ENCODE measurements at places on chromosomes 1 and 21.

- DNase-seq: no peak
These were observed 10.6 kb downstream of the OR2W3 start for GRCh38 chr1:247905910-247906503.

DNA sequence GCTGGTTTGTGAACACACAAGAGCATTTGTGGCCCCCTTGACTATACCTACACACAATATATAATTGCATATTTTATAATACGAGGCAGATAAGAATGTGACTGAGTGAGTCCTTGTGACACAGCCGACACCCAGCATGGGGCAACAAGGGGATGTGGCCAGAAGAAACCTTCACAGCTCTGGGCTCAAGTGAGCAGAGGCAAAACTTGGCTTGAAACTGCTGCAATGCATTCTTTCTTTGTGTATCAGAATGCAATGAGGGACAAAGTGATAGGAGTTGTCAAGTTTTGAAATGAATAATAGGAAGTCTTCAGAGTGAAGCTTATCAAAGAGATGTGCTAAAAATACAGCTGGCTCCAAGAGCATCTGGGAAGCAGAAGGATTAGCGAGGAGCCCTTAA lies 124.0 kb upstream of the C8B start:
- DNase-seq: no peak

DNA sequence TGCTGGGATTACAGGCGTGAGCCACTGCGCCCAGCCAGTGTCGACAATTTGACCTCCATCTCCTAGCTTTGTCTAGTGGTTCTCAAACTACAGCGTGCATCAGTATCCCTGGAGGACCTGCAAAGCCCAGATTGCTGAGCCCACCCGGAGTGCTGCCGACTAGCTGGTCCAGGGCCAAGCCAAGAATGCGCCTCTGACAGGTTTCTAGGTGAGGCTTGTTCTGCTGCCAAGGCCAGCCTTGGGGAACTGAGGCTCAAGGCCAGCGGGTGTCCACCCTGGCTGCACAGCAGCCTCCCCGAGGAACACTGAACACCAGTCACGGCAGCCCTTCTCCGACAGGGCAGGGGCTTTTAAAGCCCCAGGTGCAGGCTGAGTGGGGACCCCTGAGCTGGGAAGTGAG lies 9.8 kb upstream of the PTTG1IP start:
- no peak for DNase-seq

DNA sequence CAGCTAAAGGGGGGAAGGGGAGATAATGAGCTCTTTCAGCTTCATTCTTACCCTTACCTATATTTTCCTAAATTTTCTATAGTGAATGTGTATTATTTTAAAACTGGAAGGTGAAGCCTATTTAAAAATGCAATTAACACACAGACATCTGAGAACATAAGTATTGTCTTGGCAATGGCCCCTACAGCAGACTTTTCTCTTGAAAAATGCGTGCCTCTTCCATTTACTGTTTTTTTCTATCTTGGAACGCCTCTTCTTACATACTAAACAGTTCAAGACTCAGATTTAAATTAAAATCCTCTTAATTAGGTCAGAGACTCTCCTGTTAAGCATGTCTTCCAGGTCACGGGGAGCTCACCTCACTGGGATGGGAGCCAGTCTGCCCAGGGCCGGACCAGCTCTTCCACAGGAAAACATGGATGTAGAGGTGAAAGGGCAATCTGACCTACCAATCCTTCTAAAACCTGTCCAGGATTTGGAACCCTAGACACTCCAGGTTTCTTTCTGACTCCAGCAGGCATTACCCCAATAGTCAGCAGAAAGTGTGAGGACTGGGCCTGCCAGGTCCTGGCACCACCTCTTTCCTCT lies 137.3 kb downstream of the ZNF281 start:
- DNase-seq: no peak

GRCh38 chr21:45973475-45974072 lies 8.0 kb upstream of the COL6A1 start:
- peak; percentile 66 for DNase-seq

GRCh38 chr1:165426745-165427144 lies 18.2 kb downstream of the RXRG start:
- no peak for DNase-seq

DNA sequence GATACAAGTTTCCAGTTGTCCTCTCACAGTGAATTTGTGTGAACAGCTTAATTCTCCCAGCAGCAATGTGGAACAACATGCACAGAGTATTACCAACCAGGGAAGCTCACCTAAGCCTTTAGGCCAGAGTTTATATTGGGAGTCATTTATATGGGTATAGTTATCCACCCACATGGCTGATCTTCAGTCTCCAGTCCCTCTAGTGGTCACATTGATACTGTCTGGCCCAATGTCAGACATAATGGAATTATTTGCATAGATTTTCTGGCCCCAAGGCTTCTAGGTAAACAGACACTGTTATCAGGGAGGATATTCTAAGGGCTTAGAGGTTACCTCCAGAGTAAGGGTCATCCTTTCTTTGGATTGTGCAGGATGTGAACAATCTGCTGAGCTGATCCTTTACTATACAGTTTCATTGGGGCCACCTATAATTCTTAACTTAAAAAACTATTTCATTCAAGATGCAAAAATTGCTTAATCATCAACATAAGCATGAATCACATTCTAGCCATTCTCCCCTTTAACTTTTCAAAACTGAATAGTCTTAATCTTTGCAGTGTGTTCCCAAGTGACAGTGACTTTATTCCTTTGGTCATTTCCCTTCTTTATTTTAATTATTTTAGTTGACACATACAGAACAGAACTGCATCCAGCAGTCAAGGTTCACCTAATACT lies 210.9 kb downstream of the LTN1 start:
- DNase-seq: no peak

GRCh38 chr1:204587621-204588020 lies 71.4 kb downstream of the MDM4 start:
- no peak for DNase-seq

- no peak for DNase-seq
These were observed 1.3 kb upstream of the PYGO2 start for GRCh38 chr1:154962795-154963330.

GRCh38 chr21:42746593-42747275 lies 93.3 kb downstream of the PDE9A start:
- DNase-seq: peak; percentile 6

- no peak for DNase-seq
These were observed 658.5 kb upstream of the ADGRL2 start for GRCh38 chr1:81142099-81142826.

DNA sequence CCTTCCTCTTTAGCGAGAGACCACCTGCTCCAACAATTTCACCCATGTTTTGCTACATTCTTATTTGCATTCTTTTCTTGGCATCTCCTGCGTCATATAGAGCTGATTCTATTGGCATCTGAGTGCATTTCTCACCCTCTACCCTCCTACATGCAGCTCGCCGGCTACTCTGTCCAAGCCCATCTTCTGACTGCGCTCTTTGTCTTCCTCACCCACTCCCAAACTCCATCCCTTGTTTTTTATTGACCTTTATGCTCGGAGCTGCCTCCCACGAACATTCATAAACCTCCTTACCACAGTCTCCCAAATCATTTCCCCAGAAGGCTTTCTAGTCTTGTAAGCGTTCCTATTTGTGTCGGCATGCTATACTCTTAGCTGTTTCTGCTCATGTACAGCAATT lies 33.6 kb upstream of the FMN2 start:
- no peak for DNase-seq

GRCh38 chr1:173865468-173866164 lies 2.2 kb downstream of the GAS5 start:
- DNase-seq: no peak

- DNase-seq: no peak
These were observed 9.1 kb upstream of the C21orf91 start for GRCh38 chr21:17828223-17828622.

DNA sequence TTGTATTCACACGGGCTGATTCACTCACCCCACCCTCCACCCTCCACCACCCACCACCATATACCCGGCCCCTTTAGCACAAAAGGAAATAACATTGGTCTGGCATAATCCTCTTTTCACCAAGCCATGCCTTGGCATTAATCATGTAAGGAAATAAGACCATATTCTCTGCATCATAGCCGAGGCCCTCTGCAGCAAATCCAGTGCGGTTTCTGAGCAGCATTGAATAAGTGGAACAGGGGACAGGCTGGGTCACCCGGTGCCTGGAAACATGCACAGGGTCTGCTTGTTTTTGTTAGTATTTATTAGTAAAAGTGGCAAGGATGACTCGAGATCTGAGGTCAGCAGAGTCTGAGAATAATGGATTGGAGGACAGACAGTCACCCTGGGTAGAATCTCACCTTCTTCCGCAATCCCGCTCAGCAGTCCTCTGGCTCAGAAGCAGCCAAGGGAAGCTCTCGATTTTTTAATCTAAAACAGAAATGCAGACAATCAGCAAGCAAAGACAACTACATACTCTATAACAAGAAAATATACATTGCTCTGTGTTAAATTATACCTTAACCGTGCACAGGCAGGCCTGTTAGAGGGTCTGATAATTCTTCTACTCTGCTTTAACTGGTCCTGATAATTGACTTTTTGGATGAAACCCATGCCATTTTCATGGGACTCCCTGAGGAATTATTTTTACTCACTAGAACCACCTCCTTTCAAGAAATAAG lies 52.4 kb upstream of the CDC42BPA start:
- DNase-seq: no peak

GRCh38 chr1:75203415-75204277 lies 69.5 kb downstream of the LHX8 start:
- DNase-seq: no peak

DNA sequence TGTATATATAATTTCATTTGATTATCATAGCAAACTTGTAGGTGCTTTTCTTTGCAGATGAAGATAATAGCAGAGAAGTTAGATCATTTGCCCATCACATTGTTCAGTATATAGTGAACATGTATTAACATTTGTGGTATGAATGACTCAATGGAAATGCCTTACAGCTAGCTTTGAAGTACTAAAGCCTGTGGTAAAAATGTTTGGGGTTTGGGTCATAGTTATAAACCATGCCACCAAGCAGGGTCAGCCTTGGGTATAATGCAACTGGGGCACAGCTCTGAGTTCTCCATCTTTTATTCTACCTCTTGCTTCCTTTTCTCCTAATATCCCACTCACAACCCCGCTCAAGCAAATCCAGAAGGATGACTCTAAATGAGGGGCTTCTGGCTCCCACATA lies 141.6 kb downstream of the KCNT2 start:
- DNase-seq: no peak

DNA sequence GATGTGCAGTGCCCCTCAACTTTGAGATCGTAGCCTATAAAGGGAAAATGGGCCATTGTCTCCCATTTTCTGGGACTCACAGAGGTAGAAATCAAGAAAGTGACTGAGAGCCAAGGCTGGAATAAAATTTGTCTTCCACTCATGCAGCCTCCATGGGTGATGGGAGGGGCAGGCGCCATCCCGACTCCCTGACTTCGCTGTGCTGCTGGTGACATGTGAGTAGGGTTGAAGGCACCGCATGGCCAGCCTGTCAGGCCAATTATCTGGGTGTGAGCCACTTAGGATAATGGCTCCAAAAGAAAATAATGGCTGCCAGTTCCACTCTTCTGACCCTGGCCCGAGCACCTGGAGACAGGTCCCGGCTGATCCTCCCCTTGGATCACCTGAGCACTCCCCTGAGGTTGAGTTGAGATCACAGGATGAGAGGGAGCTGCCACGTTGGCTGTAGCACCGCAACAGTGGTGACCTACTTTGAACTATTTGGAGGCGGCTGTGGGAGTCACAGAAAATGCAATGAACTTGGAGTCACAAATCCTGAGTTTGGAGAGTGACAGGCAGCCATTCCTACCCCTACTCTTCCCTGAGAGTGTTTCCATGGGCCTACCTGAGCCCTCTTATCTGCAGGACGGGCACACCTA lies 26.3 kb downstream of the CAPN9 start:
- no peak for DNase-seq

DNA sequence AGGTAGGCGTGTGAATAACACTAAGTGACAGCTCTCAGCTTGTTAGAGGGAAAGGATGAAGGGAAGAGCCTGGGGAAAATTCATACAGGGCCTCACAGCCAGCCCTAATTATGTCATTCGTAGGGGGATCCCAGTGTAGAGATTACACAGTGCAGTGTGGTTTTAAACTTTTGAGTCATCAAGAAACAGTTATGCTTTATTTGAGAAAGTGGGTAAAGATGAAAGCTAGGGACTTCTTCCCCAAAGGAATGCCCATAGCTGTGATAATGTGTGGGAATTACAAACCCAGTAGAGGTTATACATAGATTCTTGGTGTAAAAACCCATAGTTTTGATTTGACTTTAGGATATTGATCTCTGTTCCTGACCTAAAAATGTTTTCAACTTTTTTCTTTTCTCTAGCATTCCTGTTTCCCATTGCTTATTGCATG lies 1.9 kb downstream of the TTF2 start:
- no peak for DNase-seq

DNA sequence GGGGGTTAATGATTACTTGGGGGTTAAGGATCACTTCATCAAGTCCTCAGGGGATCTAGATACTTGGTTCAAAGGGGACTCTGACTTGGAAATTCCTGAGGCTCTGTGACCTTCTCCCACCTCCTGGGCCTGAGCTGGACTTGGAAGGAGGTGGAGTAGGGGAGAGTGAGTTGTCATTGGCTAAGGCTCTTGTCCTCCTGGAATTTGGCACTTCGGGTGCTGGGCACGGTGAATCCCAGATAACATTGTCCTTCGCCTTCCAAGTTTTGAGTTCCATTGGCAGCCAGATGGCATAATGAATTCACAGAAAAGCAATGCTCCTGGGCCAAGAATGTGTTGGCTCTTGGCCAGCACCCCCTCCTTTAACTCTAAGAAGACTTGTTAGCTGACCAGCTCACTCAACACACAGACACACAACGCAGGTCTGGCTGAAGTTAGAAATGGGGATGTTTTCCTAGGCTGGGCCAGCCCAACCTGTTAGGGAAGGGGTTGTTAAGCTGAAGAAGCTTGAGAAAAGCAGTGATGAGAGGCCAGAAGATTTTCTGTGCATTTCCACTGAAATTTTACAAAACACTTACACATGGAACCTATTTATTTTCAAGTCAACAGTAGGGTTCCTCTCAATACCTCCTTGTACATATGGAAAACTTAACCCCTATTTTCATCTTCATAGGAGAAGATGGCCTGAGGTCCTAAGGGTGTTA lies 29.7 kb downstream of the SLC26A9 start:
- DNase-seq: no peak

- no peak for DNase-seq
These were observed 21.3 kb upstream of the DHX9 start for GRCh38 chr1:182817802-182818201.

DNA sequence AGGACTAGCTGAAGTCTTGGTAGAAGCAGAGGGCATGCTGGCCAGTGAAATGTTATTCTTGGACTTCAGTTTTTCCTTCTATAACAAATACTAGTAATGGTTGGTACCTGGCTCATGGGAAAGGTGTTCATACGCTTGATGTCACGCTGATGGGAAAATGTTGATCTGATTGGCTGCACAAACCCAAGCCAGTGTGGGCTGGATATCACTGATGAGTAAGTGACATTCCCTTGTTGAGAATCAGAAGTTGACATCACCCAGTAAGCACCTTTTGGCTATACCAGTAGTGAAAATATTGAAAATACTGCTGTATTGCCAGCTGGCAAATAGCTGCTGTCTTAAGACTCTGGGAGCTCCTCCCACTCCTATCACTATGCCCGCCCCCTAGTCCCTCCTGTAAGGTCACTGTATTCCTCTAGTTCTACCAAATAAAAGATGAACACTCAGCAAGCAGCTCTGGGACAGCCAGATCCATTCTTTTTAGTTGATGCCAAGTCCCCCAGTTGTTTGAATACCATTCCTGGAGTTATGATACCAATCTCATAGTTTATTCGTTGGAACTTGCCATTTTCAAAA lies 168.2 kb downstream of the GRIK1 start:
- no peak for DNase-seq

- DNase-seq: no peak
These were observed 18.6 kb upstream of the YTHDF2 start for GRCh38 chr1:28718166-28718565.

- DNase-seq: no peak
These were observed 43.7 kb upstream of the CDC42BPA start for GRCh38 chr1:227362039-227362438.
